Stimulated activated CD8-positive, alpha-beta memory T cell treated with anti-CD3 and anti-CD28 coated beads, Interleukin-7, amount 100 ng/mL, for 4 hours (primary cell): ENCODE measurements at places on chromosomes 1 and 21.

DNA sequence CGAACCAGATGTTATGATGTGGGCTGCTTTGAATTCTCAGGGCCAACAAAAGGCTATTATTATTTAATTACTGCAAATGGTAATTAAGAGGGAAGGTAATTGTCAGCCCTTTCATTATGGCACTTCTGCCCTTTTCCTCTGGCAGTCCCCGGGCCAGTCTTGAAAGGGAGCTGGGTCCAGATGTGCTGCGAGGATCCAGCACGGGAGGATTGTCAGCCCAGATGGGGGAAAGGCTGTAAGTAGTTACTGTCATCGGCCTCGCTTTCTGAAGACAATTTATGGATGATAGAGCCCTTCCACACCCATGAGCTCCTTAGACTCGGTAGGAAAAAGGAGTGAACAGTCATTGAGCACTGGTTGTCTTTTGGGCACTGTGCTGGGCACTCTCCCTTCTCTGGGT, 8.7 kb upstream of the ZNF362 start:
- DNase-seq = no peak

- DNase-seq = no peak
Observed at GRCh38 chr1:11661103-11661502, 2.9 kb upstream of the FBXO6 start.

DNA sequence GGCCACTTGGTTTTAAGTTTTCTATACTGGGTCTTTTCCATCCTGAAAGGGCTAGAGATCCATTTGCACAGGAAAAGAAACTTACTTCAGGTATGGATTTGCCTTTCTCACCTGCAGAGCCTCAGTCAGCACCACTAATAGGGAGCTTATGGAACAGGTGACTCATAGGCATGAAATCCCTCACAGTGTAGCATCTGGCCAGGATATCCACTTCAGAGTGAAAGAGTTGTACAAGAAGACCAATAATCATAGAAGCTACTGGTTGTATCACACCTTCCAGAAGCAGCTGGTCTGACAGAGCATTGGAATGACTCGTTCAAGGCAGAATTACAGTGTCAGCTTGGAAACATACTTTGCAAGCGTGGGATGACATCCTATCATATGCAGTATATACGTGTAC, 26.3 kb upstream of the SYT14 start:
- no peak for DNase-seq

DNA sequence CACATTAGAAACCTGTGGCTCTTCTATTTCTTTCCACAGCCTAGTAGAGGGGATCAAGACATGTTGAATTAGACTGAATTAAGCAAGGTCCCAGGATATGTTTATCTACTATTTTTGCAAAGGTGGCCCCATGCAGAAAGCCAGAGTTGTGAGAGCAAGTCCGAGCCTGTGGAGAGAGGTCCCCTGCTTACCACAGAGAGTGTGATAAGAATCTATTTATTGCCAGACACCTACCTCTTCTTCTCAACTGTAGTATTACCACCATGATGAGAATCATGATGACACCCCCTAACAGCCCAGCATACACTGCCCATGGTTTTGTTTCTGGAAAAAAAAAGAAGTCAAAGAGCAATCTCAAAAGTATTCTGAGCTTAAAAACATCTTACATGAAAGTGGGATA, 23.0 kb downstream of the SLAMF1 start:
- DNase-seq = no peak

DNA sequence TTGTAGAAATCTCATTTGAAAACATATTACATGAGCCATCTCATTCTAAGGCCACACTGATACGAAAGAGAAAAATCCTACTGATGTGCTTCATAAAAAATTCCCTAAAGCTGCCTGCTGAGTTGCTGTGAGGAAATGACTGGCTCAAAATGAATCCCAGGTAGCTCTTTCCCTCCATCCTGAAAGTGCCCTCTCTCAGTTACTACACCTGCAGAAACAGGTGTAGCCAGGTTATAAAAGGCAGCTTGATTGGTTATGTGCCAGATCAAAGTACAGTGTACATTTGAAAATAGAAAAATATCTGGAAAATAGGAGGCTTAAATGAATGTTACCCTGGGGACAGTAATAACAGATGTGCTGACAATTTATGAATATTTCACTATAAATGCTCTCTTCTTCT, 833.4 kb upstream of the ADGRL4 start:
- DNase-seq = no peak

DNA sequence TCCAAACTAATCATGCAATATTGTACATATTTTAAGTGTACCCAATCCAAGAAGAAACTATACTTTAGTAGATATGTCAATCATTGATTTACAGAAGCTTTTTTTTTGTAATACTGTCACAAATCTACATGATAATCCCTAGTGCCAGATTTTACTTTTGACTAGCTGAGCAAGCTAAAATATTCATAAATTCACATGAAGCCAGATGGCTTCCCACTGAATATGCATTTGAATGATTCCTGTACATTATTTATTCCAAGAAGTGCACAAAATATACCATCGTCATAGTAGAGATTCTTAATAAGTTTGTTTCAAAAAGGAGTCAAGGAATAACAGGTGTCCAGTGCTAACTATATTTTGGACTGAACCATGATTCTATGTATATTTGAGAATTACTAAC, 17.2 kb downstream of the FPGT start:
- DNase-seq = no peak

GRCh38 chr1:197418693-197419092, 150.6 kb downstream of the CRB1 start:
- no peak for DNase-seq

DNA sequence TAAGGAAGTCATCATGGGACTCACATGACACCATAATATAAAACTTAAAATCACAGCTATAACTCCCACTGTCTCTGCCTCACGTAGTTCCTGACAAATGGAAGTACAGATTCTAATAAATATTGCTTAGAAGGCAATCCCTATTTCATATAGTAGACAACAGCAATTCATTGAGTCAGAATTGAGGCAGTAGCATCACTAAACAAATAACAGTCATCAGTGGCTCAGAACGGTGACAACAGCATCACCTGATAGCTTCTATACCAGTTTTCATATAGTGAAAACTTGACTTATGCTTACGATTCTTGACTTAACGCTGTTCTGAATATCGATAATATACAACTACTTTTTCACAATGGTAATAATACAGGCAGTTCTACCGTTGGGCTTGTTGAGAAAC, 12.0 kb downstream of the TARBP1 start:
- DNase-seq = no peak

- DNase-seq = no peak
Observed at GRCh38 chr21:43318841-43319781, 107.8 kb downstream of the SIK1 start.

- no peak for DNase-seq
Observed at GRCh38 chr1:47585141-47585902, 147.5 kb downstream of the FOXD2 start.

GRCh38 chr1:18154430-18155194, 47.0 kb downstream of the IGSF21 start:
- no peak for DNase-seq

DNA sequence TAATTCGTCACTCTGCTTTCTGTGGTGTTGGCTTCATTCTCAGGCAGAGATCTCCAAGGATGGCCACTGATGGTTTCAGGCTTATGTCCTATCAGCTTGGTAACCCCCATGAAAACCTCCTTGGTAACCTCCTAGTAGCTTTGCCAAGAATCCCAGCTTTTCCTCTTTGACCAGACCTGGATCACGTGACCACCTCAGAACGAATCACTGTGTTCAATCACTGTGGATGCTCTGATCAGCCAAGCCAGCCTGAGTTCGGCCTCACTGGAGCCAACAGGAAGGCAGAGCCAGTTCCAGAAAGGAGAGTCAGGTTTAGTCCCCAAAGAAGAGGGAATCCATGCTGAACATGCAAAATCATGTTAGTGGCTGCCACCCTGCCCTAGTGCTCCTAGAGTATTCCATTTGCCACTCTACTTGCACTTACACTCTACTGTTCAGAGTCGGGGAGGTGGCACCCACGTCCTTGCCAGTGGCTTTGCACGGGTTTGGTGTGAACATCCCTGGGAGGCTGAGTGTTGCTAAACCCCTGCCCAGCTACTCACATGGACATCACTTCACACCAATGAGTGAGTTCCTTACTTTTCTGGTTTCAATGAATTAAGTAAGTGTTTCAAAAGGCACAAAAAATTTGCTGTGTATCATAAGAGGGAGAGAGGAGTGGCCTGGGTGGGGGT, 33.5 kb upstream of the SSBP3 start:
- DNase-seq = no peak

GRCh38 chr1:25780318-25781129, 19.5 kb upstream of the SELENON start:
- DNase-seq = no peak

DNA sequence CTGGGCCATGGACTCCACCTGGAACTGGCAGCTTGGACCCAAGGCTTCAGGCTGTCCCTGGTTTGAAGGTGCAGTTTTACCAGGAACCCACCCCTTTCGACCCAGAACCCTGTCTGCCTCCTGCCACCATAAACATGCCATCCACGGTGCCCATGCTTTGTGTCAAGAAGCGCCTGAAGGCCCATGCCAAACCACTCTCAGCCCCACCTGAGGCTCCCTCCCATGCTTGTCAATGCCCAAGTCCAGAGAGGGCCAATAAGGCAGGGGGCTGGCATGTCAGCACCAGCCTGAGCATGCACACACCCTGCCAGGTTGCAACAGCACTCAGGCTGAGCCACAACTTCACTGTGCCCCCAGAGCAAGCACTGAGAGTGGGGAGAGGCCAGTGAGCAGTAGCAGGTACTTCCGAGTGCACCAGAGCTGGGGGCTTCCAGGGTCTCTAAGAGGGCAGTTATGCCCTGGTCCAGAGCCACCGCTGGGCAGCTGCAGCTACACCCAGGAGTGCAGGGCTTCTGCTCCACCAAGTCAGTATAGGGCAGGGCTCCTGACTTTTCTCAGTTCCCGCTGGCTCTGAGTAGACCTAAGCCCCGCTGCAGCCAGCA, 1256.0 kb downstream of the AMY1C start:
- no peak for DNase-seq

DNA sequence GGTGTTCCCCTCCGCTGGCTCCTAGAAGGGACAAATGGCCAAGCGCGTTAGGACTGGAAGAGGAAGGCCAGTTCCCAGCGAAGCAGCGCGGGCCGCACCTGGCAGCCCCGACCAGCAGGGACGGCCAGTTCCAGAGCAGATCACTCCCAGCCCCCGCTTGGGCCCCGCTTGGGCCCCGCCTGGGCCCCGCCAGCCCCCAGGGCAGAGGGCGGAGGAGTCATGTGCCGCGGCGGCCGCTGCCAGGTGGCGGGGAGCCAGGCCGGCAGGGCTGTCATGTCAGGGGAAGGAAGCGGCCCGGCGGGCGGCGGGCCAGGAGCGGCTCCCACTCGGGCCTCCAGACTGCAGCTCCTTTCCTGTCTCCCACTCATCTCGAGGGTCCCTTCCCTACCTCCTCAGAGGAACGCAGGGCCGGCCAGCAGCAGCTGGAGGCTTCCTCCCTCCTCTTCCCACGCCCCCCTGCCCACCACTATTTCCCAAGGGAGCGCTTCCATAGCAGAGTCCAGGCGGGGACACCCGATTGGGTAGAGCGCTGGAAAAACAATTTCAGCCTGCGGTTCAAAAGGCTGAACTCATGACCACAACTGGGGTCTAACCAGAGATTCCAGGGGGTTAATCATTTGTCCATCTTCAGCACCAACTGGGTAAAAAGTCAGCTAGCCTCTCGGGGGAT, 16.5 kb downstream of the ZNF697 start:
- no peak for DNase-seq

GRCh38 chr1:57615956-57616355, 192.1 kb upstream of the DAB1 start:
- no peak for DNase-seq

DNA sequence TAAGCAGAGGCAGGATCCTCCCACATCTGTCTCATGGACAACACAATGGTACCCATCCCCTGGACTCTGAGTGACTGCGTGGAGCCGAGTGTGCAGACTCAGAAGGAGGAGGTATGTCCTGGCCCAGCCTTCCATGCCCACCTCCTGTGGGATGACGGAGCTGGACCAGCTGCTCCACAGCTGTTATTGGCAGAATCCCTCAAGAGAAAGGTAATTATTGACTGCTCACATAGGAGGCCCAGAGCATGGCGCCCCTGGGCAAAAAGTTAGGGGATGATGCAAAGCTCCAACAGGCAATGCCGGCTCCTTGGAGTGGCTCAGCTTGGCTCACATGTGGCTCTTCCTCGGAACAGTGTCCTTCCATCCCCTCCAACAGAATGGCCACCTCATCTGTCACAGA, 12.2 kb upstream of the ACTRT2 start:
- no peak for DNase-seq

DNA sequence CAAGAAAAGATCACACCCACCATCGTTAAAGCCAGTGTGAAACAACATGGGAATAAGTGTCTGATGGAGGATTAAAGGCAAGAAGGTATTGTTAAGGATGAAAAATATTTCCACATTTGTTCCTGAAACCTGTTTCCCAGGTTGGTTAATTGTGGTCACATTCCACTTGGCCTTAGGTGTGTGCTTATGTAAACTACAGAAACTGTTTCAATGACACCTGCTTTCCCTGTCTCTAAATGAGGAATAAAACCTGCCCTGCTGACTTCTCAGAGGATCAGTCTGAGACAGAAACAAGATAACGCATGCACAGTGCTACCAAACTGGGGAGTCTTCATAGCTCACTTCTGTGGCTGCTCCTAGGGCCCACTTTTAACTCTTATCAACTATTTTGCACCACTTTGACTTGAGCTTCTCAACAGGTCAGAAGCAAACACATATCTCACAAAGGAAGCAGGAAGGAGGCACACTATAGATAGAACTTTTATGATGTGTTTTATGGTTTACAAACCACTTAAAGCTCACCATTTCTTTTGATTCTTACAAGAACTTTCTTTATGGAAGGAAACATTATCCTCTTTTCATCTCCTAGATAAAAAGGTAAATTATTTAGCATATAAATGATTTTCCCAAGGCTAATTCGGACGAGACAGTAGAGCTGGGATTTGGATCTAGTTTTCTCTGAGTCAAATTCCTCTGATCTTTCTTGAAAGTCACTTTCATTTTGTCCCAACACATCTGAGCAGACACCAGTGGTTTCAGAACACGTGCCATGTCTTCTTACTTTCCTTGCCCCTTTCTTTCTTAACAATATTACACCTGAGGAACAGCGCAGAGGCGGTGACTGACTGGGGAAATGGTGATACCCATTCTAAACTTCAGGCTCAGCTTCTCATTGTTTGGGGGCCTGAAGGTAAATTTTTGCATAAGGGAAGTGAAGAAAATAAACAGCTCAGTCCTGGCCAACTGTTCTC, 33.4 kb downstream of the CYP2J2 start:
- DNase-seq = no peak

DNA sequence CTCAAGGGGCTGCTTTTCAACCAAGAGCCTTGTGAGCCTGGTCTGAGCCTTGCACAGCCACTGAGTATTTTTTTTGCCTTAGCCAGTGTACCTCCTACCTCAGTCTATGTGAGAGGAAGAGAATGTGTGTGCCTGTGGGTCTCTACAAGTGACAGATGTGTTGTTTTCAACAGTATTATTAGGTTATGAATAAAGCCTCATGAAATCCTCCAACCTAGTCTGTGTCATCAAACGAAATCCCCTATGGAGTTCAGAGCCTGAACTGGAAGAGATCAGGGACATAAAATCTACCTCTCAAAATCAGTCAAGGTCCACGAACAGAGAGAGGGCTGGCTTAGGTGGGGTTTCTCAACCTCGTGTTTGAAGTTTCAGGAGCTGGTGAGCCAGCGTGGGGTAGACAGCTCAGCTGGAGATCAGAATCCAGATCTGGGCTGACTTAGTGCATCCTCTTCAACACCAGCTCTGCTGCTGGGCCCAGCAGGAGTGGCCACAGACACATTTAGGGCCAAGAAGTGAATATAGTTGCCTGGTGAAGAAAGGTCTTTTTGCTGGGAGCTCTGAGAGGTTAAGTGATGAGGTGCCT, 8.2 kb downstream of the XKR8 start:
- DNase-seq = no peak

- DNase-seq = no peak
Observed at GRCh38 chr1:168742386-168742785, 13.4 kb upstream of the DPT start.
